ENCODE measurements at places on chromosomes 1 and 21. TPM values are rescaled to one million over a fixed set of nuclear protein-coding genes. Genes with fewer than 3 reads are reported as not detected.

The SUSD4 gene
- total RNA-seq, result 4.1 TPM

DNA sequence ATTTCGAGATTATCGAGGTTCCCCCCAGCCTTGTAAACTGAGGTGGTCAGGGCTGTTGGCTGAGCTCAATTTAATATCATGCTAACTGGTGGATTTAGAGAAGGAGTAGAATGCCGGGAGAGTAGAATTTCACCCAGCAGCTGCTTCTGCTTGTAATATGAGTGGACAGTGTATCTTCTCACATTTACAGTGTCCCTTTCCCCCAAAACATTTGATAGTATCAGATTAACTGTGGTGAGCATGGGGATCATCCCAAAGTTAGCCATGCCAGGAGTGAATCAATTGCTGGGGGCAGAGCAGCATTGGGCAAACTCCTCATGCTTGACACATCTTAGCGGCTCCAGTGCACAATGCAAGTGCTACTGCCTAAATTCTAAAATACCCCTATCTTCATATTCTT lies 9.2 kb upstream of the PPFIA4 start:
- peak; percentile 82 for DNase-seq

DNA sequence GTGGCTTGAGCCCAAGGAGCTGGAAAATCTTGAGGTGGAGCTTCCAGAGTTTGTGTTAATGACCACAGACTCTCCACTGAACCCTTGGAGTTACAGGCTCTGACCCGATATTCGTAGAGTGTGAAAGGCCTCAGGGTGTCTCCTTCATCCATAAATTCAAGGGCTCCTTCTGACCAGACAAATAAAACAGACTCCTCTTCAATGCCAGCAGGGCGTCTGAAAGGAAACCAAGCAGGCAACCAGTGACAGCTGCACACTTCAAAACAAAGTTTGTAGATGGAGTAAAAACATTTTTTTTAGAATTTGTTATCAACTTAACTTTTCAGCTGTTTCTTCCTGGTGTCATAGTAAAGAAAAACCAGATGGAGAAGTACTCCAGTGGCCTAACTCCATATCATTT lies 161.1 kb downstream of the KCTD3 start:
- DNase-seq, result peak; percentile 55

DNA sequence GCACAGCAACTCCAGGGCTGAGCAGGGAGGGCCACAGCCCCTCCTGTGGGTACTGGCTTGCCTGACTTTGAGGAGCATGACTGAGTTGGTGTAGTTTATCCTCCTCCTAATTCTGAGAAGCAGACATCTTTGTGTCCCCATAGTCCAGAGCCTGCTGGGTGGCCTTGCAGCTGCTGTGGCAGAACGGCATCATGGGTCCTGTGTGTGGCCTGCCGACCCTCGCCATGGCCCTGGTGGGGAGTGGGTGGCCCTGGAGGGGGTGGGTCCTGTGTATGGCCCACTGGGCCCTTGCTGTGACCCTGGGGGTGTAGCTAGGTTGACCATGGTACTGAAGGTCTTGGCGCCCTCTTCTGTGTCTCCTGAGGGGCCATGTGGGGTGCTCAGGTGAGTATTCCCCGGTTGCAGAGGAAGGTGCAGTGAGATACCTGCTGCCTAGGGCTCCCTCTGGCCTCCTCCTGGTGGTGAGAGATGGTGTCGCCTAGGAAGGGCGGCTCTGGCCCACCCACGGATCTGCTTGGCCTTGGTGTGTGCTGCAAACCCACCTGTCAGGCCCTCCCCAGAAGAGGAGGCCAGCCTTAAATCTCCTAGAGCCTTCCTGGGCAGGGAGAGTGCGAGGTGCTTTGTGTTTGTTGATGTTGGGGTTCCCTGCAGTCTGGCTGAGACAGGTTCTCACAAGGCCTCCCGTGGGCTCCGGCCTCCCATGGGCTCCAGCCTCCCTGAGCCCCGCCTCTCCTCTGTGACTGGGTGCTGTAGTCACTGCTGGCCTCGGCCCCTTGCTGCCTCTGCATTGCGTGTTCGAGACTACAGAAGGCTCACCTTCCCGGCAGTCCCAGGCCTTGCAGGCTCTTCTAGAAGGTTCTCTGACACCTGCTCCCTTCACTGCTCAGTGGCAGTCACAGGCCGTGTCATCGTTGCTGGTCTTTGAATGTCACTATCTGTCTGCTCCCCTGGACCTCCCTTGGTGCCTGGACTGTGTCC lies 7.8 kb downstream of the SNAP47 start:
- no peak for DNase-seq

The NHLH1 gene
- total RNA-seq, result 0.51 TPM

DNA sequence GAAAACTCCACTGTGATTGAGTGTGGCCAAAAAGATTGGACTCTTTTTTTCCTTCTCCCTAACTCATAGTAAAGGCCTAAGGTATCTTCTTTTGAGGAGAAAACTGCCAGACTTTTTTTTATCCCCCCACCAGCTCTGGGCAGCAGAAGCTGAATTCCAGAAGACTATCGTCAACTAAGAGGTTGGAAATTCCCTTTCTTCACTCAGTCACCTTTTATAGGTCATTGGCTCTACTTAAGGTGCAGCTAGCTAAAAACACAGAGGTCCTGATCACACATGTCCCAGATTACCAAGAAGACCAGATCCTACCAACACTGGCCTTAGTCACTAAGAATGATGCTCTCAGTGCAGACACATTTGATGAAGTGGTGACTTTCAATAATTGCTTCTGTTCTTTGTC lies 1441.2 kb downstream of the PLA2G4A start:
- no peak for DNase-seq

DNA sequence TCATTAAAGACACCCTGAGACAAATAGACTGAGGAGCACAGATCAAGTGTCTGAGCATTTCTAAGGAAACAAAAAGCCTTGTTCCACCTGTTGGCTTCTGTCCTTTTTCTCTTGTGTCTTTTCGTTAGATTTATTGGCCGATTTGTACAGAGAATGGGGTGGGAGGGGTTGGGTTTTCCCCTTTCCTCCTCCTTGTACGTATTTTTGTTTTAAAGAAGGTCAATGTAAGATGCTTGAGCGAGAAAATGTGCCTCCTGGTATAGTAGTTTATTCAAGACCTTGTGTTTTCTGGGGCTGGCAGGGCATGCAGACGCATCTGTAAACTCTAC lies 1.2 kb downstream of the BCL9 start:
- DNase-seq, result no peak

GRCh38 chr1:118122234-118123004 lies 62.6 kb downstream of the SPAG17 start:
- no peak for DNase-seq

The INAVA gene
- 0.24 TPM for total RNA-seq

DNA sequence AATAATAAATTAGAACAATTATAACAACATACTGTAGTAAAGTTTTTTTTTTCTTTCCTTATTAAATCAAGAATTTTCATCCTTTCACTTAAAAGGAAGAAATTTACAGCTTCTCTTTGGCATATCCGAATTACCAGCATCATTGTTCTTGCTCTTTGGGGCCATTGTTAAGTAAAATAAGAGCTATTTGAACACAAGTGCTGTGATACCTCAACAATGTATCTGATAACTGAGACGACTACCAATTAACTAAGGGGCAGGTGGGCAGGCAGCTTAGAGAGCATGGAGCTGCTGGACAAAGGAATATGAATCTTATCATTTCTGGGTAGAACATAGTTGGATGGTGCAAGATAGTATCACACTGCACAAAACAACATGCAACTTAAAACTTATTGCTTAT lies 719.9 kb upstream of the TMPRSS15 start:
- DNase-seq, result no peak

- DNase-seq, result peak; percentile 71
These were observed 18.8 kb downstream of the ADGRB2 start for GRCh38 chr1:31745096-31745945.

The RIMKLA gene
- not detected for total RNA-seq

The RNU1-3 gene
- total RNA-seq, result not detected

- DNase-seq, result no peak
These were observed 34.5 kb upstream of the CSF3R start for GRCh38 chr1:36517011-36517771.

The NOS1AP gene
- 0.62 TPM for total RNA-seq

DNA sequence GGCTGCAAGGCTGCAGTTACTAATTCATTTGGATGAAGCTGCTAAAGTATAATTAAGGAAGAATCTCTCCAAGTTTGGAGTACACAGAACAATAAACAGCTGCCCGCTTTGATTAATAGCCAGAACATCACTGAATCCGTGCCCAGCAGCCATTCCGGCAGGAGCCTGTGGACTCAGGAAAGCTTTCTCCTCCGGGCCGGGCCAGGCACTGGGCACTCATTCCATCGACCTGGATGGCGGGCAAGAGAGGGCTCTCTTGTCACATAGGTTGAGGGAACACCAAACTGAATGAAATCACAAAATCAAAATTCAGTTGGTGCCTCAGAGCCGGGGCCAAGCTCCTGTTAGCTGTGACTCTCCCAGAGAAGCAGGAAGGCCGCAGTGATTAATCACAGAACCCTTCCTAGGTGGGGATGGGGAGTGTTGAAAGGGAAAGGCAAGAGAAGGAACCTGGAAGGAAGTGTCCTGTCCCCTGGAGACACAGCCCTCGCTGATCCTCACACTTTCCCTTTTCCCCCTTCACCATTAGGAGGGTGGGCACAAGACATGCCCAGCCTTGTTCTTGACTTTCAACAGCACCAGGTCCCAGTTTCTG lies 306.7 kb downstream of the NPHP4 start:
- no peak for DNase-seq

- peak; percentile 12 for DNase-seq
These were observed at the start of gene ITPKB for GRCh38 chr1:226738995-226739695. ITPKB (minus strand) TSS chr1:226739282; CDS start chr1:226737458, 1,824 bp downstream.

GRCh38 chr1:58927722-58928085 lies 143.9 kb upstream of the JUN start:
- DNase-seq, result no peak

The APCS gene
- total RNA-seq, result not detected

- no peak for DNase-seq
These were observed 2.6 kb downstream of the BSND start for GRCh38 chr1:55001311-55001710.

DNA sequence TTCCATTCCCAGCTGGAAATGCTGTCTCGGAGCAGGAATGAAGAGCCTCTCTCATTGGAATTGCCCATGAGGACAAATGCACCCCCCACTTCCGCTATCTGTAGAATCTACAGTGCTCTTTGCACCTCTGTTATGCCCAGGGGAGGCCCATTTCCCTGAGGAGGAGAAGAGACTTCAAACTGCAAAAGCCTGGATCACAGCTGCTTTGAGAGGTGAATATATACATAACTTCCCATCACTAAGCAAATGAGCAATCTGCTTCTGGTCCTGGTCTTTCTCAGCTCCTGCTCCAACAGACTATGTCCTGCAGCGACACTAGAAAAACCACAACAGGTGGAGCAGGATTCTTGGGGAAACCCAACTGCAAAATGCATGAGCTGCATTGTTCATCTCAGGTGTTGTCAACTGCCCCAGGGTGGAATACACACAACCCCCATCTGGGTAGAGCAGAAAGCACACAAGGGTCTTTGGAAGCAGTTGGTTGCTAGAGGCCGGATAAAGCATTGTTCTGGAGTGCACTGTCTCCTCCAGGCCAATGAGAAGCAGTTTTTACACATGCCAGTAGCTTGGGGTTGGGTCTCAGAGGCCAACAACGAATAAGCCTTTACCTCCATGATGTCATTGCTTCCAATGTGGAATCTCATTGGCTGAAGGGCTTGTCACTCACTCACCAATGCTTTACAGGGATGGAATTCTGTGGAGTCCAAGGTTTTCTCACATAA lies 67.7 kb upstream of the RAB4A start:
- DNase-seq, result peak; percentile 54

DNA sequence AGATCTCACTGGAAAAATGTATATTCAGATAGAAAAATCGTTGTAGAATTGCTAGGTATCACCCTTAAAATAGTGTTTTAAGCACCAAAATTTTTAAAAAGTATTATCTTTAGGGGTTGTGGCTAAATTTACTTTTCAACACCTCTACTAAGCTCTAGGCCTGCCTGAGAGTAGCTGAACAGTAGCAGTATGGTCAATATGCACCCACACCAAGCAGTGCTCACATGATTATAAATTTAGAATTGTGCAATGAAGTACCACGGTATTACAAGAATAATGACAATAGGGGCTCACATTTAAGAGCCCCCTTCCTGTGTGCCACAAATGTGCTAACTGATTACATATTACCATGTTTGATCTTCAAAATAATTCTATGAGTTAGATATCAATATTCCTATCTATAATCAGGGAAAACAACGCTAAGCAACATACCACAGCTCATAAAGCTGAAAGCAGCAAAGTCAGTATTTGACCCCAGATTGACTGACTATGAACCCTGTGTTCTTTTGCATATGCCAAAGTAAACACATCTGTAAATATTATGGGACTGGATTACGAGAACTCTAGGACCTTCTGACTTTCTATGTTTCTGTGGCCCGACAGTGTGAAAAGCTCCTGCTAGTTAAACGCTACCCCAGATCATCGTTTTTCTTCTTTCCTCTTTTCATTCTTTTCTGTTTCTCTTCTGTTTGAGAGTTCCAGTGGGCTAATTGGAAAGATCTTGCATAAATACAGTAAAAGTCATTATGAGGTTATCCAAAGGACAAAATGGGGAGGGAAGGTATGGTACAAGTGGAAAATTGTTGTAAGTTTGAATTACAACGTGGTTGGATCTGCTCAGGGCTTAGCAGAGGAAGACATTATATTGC lies 201.1 kb upstream of the C1orf87 start:
- no peak for DNase-seq

The GGPS1 gene
- 32.7 TPM for total RNA-seq

DNA sequence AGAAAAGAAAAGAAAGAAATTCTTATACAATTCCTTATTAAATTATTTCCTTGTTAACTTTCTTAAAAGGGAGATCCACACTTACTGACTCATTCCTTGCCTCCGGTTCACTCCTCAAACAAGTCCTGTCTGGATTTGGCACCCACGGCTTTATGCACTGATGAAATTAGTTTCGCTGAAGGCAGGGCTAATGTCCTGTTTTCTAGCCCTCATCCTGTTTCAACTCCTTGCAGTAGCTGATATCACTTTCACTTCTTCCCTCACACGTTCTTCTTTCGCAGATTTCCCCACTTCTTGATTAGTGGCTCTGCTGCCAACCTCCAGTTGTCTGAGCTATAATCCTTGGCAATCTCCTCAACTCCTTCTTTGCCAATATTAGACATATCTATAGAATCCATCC lies 215.2 kb downstream of the URB2 start:
- DNase-seq, result no peak

DNA sequence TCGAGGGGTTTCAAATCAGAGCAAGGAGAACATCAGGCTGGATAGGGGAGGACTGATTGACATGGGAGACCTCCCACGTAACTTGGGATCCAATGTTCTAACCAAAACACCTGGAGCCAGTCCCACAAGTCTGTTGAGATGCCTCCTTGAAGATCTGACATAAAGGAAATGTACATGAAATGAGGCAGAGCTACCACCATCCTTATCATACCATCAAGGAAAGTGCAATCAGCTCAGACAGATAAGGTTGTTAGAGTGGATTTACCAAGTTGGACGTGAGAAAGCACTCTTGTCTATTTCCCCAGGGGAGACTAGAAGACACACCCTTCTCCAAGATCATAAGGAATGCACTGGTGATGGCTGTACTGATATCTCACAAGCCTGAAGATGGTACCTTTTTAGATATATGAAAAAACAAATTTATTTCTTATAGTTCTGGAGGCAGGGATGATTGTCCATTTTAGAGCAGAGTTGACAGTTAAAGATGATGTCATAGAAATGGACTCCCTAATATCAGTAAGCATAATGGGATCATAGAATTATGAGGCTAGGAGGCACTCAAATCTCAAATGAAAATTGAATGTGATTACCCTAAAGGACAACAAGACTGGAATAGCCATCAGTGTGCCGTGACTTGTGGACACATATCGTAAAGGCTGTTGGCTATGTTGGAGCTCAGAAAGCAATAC lies 129.1 kb upstream of the RAB4A start:
- no peak for DNase-seq
